Cortex of kidney (tissue), 1 donor: ENCODE measurements at places on chromosomes 6 and 20.

DNA sequence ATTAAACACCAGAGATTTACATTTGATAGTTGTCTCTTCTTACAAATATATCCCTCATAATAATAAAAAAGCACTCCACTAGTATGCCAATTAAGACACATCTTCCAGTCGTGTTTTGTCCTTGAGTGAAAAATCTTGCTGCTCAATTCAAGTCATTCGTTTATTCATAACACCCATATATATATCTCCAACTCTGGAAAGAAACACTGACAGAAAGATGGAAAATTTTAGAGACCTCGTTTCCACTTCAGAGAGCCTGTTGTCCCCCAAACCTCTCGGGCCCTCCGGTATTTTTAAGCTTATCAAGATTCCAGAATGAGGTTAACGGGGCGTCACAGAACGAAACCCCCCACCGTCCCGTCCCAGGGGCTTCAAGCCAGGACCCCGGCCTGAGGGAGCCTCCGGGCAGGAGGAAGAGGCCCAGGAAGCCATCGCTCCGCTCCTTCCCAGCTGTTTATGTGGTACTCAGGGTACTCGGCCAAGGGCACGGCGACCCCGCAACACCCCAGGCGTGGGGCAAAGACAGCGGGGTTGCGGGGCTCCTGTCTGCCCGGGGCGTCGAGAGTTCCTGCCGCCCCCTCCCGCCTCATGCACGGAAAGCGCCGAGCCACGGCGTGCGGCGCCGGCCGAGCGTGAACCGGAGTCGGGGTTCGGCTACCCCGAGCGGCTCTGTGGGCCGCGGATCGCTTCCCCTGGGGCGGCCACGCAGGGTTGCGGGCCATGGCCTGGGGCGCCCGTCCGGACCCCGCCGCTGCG lies 623 bp upstream of the SNX9 start:
- no peak for DNase-seq

- no peak for DNase-seq
These were observed 270.9 kb upstream of the JARID2 start for GRCh38 chr6:14974792-14975470.

- no peak for DNase-seq
These were observed 55.7 kb downstream of the SYTL3 start for GRCh38 chr6:158705386-158706126.

DNA sequence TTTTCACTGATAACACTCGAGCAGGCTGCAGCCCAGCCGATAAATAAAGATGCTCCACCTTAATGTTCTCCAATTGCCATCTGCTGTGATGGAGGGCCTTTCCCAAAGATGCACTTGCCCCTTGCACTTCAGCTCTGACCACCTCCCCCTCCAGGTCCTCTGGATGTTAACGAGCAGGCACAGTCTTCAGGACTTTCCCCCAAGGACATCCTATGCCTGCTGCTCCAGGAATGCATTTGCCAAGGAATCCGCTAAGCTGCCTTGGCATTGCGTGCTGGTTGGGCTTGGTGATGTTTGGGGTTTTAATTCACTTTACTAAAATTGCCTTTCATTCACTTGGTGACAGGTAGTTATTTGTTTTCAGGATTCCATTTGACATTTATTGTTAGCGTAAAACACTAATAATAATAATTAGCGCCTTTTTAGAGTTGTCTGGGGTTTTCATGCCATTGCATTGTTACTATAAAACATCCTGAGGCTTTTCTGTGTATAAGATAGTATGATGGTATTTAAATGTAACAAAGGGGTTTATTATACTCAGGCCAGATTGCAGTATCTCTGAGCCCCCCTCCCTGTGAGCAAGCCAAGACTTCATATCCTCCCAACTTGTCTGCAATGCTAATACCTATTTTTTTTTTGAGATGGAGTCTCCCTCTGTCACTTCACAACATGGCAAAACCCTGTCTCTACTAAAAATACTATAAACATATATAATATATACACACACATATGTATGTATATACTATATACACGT lies 66.7 kb upstream of the TSHZ2 start:
- DNase-seq = no peak

GRCh38 chr20:58987790-58988564 lies 6.9 kb downstream of the NELFCD start:
- DNase-seq = no peak

DNA sequence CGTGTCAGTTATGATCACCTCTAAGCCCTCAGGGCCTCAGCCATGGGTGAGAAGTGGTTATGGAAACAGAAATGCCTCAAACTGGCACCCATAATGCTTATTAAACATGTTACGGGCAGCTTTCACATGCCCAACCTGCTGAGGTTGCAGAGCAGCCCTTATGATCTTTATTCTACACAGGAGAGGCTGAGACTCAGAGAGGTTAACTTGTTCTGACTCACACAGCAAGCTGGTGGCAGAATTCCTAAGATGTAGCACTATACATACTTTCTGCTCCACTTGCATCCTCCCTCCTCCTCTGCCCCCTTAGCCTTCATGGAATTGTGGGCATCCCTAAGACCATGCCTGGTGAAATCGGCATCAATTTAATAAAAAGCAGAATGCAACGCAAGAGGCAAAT lies 34.7 kb upstream of the IGF2R start:
- no peak for DNase-seq

DNA sequence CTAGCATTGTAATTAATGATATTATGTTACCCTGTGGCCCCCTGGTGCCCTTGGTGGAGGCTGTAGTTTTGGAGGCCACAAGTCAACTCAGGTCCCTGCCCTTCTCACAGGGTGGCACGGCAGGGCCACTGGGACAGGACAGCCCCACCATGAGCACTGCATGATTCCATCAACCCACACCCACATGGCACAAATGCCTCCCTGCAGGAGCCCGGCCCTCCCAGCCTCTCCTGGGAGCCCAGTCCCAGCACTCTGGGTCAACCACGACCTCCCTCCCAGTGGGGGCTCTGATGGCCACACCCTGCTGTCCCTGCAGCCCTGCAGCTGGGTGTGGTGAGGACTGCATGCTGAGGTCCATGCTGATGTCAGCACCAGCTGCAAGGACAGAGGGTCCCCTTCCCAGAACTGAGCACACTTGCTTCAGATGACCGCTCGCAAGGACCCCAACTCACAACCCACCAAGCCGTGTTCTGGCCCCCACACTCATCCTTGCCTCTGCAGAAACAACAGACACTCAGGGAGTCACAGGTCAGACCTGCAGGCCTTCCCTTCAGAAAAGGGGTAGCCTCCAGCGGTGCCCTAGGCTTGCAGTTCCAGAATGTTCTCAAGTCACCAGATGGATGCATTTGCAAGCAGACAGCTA lies 15.7 kb upstream of the CST7 start:
- DNase-seq = no peak

DNA sequence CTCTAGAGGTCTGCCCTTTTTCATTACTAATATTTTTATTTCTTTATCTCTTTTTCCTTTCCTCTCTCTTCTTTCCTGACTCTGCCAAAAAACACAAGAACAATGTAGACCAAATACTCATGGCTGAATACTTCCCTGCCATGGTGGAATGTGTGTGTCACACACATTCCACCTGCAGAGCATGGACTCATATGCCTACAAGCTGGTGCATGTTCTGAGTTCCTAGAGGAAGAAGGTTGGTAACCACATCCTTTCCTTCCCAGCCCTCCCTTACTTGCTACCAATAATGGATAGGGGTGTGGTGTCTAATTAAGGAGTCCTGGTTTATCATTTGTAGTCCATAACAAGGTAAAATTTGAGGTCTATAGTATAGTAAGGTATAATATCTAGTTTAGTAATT lies 15.2 kb upstream of the CST9L start:
- no peak for DNase-seq

DNA sequence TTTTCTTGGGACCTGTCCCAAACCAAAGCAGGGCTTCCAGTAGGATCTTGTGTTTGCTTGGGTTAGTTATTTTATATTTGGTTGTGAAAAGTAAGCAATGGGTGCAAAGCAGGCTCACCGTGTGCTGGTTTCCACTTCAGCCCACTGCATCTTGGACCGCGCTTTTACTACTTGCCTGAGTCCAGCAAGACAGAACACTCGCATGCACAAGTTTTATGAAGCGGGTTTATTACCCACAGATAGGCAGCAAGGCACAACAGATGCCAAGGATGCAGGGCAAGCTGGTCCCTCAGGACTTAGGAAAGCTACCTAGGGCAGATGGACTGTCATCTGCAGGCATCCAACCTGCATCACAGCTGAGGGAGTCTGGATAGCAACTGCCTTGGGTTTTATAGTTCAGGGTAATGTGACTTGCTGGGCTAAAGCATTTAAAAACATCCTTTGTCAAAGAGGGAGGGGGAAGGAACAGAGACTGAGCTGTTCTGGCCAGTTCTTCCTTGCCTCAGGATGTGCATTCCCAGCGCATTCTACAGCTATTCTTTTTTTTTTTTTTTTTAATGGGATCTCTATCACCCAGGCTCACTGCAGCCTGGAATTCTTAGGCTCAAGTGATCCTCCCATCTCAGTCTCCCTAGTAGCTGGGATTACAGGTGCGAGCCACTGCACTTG lies 18.5 kb downstream of the CITED2 start:
- DNase-seq = no peak

- no peak for DNase-seq
These were observed 45.1 kb upstream of the SLC22A23 start for GRCh38 chr6:3501826-3502500.

DNA sequence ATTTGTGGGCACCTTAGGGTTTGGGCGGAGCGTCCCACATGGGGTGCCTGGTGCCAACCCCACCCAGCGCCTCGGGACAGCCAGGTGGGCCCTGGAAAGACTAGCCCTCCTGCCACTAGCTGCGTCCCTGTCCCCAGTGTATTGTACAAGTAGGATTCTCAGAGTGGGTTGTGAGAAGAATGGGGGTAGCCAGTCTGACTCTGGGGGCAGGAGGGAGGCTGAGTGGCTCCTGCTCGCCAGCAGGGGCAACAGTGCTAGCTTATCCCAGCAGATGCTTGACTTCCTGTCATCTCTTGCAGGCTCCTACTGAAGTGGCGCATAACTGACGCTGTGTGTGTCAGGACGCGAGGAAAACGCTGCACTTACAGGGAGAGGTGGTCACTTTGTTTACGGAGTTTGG lies 9.3 kb downstream of the PSMA7 start:
- no peak for DNase-seq

- DNase-seq = no peak
These were observed 74.2 kb upstream of the NRN1 start for GRCh38 chr6:6080975-6081374.

GRCh38 chr6:34052918-34053608 lies 92.8 kb downstream of the GRM4 start:
- no peak for DNase-seq

- no peak for DNase-seq
These were observed 12.5 kb downstream of the SYCP2 start for GRCh38 chr20:59920944-59921343.

GRCh38 chr6:29620630-29621029 lies 12.4 kb downstream of the GABBR1 start:
- no peak for DNase-seq

DNA sequence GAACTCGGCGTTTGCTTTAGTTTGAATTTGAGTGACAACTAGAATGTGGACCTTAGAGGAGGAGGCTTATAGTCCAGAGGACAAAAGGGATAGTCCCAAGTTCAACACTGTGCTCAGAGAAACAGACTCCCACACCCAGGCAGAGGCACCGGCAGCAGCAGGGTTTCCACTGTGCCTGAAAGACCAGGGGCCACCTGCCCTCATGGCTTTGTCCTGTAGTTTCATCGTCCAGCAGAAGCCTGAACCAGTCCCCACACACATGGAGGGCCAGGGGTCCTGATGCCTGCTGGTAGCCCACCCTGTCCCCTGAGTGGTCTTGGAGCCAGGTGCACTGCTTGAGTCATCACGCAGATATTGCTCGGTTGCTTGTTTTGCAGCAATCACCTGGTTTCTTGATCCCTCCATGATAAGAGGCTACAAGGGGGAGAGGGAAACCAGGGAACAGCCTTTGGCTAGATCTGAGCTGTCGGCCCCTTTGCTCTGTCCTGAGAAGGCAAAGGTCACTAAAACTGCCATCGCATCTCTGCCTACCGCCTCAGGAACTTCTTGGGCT lies 7.2 kb upstream of the ACSS1 start:
- DNase-seq = no peak

DNA sequence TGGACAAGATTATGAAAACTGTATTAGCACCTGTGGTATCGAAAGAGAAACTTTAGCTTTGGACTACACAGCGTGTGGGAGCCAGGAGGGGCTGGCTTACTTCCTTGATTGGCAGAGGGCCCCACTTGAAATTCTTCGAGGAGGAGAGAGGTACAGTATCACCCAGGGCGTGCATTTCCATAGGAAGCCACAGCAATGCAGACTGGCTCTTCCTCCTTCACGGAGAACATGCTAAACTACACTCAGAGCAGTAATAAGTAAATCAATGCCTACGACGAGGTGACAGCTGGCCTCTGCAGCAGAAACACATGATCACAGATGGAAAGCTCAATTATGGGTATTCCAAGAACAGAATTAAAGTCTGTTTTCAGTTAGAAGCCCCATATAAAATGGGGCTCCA lies 44.2 kb downstream of the MYLK4 start:
- DNase-seq = no peak

GRCh38 chr20:58944610-58945009 lies 36.4 kb upstream of the NELFCD start:
- DNase-seq = no peak

- DNase-seq = no peak
These were observed 14.8 kb upstream of the CST1 start for GRCh38 chr20:23765578-23765977.

- no peak for DNase-seq
These were observed 151.0 kb downstream of the VEGFA start for GRCh38 chr6:43921039-43921438.

- no peak for DNase-seq
These were observed 4.9 kb downstream of the TBXT start for GRCh38 chr6:166162599-166163342.

DNA sequence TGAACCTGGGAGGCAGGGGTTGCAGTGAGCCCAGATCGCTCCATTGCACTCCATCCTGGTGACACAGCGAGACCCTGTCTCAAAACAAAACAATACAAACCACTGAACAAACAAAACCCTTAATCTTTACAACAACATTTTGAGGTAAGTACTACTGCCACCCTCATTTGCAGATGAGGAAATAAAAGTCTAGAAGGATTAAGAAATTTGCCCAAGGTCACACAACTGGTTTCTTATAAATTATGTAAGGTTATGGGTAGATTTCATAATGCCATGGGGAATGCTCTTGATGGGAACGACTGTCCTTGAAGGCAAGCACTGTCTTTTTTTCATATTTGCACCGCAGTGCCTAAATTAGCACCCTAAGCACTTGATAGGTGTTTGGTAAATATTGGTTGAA lies 13.8 kb upstream of the B4GALT5 start:
- DNase-seq = no peak

DNA sequence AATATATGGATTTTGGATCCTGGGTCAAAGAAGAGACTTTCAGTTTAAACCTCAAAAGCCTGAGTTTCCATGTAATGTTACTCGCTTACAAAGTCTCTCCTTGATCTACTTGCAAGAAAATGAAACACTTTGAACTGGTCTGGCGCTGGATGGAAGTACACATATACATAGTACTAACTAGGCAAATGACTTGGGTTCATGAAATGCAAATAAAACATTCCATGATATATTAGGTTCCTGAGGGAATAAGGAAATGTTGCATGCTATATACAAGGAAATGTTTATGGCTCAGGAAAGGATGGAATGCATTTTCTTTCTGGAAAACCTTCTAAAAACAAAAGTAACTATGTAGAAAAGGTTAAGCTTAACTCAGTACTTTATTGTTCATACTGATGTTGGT lies 11.4 kb upstream of the TXLNB start:
- DNase-seq = no peak
